ENCODE measurements at places on chromosomes 2 and 18.
A peak's percentile ranks its signal among the peaks of the same experiment; 100 is the strongest.

DNA sequence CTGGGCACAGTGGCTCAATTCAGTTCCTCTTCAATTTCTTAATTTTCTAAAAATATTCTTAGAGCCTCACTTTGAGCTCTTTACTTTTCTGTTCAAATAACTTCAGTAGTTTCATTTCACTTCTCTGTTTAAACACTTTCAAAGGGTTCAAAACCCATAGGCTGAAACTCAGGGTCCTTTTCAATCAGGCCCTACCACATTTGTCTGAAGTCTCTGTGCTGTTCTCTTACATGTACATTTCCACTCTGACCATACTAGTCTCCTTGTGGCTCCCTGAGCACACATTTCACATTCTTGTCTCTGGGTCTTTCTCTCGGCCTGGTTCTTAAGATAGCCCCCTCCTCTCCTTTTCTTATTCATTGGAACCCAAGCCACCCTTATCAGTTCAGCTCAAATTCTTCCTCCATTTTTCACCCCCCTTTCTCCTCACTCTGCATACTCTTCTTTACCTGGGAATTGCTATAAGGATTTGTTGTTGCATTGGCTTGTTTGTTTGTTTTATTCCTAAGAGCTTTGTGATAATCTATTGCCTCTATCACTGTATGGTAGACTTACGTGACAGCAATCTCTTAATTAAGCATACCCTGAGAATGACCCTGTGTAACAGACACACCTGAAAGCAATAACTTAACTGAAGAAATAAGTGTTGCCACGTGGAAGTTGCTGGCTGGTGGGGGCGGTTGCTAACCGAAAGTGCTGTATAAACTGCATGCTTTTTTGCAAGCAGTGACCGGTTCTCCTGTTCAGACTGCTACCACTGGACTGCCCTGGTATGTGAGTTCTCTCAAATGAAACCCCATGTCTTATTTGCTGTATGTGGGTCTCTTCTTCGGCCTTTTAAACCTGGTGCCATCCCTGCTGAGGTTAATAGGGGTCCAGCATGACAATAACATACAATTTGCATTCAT, 27.7 kb upstream of the ACADL start:
- no peak for DNase-seq

GRCh38 chr2:33383855-33384598, 92.4 kb upstream of the RASGRP3 start:
- no peak for DNase-seq

GRCh38 chr18:46502444-46502843, 154.6 kb downstream of the LOXHD1 start:
- DNase-seq, result no peak

DNA sequence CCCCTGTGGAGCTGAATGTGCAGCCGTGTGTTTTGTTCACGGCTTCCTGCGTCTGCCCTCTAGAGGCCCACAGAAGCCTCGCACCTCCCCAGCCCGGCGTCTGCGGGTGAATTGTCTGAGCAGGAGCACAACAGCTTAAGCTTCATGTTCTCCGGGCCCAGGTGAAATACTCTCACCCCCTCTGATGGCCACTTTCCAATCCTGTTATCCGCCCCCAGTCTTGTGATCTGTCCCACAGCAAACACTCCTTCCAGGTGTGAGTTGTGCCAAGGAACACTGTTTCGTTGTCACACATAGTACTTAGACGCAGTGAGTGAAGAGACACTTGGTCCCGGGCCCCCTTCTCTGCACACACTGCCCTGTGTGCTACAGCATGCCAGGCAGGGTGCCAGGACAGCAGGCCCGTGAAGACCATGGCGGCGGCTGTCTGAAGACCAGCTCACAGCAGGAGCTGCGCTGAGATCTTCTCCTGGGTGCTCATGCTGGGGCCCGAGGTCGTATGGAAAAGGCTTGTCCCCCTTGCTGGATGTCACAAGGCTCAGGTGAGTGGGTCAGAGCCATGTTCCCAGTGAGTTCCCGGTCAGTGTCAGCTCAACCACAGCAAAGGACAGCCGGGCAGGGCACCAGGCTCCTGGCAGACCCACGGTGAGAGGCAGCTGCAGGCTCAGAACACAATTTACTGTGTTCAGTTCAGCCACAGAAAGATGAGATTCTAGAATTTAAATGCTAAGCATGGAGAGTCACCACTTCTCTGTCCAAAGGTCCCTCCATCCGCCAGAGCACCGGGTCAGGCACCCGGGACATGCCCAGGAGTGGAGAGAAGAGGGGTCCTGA, 6.8 kb upstream of the PXDN start:
- peak; percentile 77 for DNase-seq

- DNase-seq, result no peak
These were observed 8.8 kb upstream of the PRSS56 start for GRCh38 chr2:232511336-232511890.

- DNase-seq, result no peak
These were observed 8.9 kb downstream of the KLF11 start for GRCh38 chr2:10052216-10052615.

- DNase-seq, result no peak
These were observed 254.8 kb downstream of the GLI2 start for GRCh38 chr2:120990451-120990871.

GRCh38 chr2:23703583-23704385, 223.1 kb downstream of the ATAD2B start:
- DNase-seq, result no peak

Data from umbilical cord (tissue), 2 donors.